Substantia nigra (tissue), 51 donors: ENCODE measurements at places on chromosomes 6 and 20.

DNA sequence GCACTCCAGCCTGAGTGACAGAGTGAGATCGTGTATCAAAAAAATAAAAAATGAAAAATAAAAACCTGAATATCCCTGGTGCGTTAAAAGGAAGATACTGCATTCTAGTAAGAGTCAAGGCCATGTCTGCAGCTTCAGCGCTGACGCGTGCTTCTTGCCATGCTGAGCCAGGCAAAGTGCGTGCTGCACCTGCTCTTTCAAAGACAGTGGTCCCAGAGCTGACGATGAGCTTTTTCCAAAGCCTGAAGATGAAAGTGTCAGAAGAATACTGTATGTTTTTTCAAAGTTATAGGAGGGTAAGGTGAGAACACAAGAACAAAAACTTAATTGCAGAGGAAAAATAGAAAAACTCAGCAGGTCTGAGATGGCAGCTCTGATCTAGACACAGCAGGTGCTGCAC lies 115.1 kb downstream of the RNASET2 start:
- DNase-seq, result no peak

DNA sequence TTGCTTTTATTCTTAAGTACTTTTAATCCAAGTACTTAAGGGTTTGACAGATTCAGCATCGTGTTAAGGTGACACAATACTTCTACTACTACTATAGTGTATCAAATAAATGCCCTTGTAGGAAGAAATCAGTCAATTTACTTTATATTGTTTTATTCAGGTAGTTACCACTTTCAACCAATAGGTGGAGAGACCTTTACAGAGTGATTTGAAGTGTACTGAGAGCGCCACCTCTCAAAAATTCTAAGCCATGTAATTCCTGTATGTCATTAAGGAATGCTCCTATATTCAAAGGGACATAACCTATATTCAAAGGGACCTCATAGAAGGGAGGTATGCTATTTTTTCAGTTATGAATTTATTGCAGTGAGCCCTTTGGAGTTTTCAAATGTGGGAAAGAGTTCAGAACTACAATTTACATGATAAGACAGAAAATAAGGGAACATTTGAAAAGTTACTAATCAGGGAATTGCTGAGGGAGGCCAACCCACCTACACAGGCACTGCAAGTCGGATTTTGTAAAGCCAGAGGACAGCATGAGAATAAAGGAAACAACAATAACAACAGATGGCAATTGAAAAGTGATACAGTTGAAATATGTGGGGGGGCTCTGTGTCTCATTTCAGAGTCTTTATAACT lies 955.6 kb downstream of the TBC1D32 start:
- DNase-seq, result no peak

DNA sequence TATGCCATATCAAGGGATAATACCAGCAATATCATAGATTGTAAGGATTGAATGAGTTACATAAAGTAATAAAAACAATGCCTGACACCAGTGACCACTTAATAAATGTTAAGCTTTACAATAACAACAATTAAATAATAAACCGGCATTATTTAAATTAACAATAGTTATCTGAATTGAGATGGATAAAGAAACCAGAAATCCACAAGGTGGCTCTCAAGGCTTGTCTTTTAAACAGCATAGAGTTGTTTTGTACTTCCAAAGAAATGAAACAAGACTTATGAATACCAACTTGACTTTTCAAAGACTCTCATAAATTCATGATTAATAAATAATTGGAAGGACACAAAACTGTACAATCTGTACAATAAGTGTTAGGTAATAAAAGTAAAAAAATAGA lies 203.1 kb downstream of the ASCC3 start:
- DNase-seq, result no peak

DNA sequence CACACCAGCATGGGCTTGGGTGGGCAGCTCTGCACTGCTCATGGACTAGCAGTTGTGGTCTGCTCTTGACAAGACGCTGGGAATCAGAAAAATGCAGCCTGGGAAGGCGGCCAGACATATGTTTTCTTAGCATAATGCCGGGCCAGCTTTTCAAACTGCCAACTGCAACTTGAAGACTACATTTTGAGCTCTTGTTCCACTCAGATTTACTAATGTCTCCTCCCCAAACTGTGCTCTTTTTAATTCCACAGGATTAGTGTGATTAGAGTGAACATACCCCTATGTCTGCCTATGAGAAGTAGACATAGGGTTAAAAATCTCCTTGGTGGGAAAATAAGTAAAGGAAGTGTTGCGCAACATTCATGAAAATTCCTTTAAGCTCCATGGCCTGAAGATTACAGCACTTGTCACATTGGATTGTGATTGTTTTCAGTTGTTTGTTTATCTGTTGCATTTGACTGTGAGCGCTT lies 5.3 kb upstream of the FNDC1 start:
- no peak for DNase-seq

- DNase-seq, result no peak
Observed at GRCh38 chr20:52305024-52305645, 113.6 kb upstream of the ZFP64 start.

- no peak for DNase-seq
Observed at GRCh38 chr6:167706313-167707109, 120.2 kb upstream of the AFDN start.

GRCh38 chr20:24894967-24895366 lies 54.1 kb upstream of the CST7 start:
- no peak for DNase-seq
